Lung microvascular endothelial cell (primary cell): ENCODE measurements at places on chromosomes 2 and 18. TPM values are rescaled to one million over a fixed set of nuclear protein-coding genes. Genes with fewer than 3 reads are reported as not detected.

DNA sequence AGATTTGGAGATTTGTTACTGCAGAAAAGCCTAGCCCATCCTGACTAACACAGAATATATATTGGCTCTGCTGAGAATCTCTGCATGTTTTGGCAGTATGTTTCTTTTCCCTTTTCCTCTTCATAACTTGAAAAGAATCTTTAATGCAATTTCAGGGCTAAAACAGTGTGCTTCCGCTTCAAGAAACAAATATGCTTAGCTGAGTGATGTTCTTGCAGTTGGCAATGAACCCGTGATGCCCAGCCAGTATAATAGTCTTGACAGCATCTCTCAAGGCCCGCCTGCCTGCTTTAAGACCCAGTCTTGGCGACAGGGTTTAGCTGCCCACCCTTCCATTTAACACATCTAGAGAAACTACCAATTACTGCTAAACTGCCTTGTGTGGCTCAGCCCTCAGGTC is 184.5 kb downstream of the INO80D start:
- DNase-seq: no peak

- peak; percentile 88 for DNase-seq
Measured at GRCh38 chr2:69554981-69555380, 88.6 kb downstream of the AAK1 start.

GRCh38 chr2:1132328-1132969 is 181.8 kb downstream of the SNTG2 start:
- no peak for DNase-seq

DNA sequence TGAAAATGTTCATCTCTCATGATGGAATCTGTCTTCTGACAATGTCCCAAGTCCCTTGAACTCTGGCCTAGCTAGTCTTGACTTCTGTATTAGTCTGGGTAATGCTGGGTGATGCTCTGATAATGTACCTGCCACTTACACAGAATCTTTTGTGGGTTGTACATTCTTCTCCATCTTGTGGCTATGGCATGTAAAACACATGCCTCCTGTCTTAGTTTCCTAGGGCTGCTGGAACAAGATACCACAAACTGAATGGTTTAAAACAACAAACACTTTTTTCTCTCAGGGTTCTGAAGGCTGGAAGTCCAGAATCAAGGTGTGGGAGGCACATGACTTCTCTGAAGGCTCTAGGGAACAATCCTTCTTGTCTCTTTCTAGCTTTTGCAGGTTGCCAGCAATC is 57.1 kb downstream of the RAPGEF4 start:
- no peak for DNase-seq

DNA sequence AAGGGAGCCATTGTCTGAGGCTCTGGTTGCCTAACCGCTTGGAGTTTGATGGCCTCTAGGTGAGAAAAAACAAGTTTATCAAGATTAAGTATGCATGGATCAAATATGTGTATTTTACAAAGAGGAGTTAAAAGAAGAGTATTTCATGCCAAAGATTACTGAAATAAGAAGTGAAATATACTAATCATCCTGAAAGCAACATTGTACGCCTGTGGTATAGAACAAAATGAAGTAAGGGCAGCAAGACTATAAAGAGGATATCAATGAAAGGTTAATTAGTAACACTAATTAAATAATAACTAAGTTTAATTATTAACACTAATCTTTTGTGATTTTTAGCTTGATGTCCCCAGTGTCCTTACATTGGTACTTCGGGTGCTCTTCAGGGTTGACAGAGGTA is 276.7 kb downstream of the CALCRL start:
- no peak for DNase-seq

DNA sequence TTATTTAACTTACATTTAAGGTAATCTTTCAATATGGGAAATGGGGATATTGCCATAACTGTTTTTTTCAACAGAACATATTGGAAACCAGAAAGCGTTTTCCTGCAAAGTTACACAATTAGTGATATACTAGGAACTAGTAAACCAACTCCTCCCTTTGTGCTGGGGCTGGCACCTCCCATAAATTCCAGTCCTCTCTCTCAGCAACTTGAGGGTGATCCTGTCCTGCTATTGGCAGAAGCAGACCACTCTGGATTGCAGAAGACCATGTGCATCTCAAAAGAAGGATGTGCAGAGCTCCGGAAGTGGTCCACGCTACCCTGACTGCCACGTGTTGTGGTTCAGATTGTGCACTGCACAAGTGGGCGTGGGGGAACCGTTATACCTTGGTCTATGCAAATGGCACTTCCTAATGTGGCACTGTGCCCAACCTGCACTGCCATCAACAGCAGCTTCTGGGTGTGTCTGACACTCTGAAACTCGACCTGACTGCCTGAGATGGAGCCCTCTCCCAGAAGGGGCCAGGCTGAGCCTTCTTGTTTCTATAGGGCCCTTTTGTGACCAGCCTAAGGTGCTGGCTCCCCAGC is 219.2 kb downstream of the ZNF516 start:
- DNase-seq: no peak

DNA sequence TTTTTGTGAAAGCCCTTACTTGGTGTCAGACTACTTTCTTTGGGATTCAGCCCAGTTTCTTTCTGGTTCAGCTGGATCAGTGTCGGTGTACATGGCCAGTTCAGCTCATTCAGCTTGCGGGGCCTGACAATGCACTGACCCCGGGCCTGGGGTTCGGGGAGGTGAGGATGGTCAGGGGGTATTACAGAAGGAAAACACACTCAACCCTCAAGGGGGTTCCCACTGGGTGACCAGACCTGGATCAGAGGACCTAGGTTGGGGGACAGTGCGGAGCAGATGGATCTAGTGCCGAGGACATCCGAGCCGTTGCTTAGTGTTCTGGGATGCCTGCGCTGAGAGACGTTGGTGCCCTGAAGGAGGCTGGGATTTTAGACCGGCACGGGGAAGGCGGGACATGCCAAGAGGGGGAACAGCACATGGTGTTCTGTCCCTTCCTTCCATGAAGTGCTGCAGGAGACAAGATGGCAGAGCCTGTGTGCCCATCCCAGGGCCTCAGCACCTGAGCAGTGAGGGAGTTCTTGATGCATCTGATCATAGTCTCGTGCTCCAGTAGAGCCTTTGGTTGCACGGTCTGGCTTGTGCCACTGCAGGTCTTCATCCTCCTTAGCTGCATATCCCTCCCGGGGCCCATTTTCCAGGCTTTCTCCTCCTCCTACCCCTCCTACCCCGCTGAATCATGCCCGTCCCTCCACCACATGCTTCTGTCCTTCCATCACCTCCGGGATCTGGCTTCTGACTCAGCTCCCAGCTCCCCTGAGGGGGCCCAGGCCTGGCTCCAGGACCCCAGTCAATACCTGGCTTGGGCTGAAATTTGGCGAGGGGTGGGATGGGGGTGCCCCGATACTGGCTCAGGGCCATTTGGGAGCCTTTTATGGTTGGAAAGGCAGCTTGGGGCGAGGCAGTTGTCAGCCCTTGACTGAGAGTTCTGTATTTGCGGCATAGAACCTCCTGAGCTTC is 18.0 kb downstream of the SPEG start:
- peak; percentile 40 for DNase-seq

DNA sequence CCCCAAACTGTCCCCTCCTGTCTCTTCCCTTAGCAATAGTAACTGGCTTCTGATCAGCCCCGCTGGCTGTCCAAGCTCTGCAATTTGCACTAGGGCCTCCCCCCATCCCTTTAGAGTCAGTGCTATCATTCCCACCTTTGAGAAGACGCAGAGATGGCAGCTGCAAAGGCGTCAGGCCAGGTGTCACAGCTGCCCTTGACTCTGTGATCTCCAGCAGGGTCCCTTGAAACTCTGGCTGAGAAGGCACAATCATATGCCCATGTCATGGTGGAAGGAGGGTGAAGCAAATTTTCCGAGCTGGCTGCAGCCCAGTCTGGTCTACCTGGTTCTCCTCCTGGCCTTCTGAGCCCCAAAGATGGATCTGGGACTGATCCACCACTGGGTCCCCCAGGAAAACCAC is 49.2 kb upstream of the TEX51 start:
- DNase-seq: no peak

GRCh38 chr2:231554748-231555545 is 24.7 kb upstream of the NMUR1 start:
- peak; percentile 30 for DNase-seq

GRCh38 chr2:188629753-188630527 is 338.3 kb downstream of the GULP1 start:
- DNase-seq: no peak

DNA sequence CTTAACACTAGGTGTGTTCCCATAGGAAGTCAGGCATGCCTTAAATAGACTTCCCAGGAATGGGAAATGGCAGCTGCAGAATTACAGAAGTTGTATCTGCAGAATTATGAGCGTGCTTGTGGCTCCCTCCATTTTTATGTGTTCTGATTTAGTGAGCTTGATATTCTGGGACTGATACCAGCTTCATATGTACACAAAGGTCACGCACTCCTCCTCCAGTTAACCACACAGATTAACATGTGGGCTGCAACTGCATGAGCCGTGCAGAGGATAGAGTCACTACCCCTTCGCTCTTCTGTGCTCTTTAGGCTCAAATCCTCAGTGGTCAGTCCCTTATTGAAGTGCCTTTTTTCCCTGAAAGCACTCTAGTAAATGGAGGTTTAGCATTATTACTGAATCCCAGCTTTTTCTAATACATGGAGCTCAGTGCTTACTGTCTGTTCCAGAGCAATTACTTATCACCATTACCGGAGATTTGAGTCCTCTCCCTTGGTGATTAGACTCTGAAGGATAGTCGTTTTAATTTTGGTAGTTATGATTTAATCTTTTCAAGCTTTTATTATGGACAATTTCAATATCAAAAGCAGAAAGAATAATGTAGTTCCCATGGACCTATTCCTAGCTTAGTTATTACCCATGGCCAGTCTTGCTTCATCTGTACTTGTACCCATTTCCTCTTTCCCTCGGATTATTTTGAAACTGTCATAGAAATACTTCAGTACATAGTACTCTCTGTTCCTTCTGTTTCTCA is 238.3 kb downstream of the PRKCE start:
- no peak for DNase-seq

- peak; percentile 4 for DNase-seq
Measured at GRCh38 chr18:50507120-50507590, 52.7 kb upstream of the MAPK4 start.

DNA sequence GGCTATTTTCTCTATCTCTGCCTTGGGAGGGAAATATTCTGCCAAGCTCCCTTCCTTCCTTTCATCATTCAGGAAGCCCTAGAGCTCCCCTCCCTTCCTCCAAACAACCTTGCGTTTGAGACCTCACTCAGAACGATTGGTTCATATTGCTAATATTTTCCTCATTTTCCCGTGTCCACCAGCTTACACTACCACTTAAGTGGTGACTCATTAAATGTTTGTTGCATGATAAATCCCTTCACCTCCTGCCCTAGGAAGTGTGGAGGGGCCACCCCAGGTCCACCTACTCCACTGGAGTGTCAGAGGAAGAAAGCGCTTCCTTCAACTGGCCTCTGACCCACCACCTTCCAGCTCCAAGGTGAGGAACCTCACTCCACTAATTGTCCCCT is 2.3 kb upstream of the LPIN2 start:
- peak; percentile 72 for DNase-seq

DNA sequence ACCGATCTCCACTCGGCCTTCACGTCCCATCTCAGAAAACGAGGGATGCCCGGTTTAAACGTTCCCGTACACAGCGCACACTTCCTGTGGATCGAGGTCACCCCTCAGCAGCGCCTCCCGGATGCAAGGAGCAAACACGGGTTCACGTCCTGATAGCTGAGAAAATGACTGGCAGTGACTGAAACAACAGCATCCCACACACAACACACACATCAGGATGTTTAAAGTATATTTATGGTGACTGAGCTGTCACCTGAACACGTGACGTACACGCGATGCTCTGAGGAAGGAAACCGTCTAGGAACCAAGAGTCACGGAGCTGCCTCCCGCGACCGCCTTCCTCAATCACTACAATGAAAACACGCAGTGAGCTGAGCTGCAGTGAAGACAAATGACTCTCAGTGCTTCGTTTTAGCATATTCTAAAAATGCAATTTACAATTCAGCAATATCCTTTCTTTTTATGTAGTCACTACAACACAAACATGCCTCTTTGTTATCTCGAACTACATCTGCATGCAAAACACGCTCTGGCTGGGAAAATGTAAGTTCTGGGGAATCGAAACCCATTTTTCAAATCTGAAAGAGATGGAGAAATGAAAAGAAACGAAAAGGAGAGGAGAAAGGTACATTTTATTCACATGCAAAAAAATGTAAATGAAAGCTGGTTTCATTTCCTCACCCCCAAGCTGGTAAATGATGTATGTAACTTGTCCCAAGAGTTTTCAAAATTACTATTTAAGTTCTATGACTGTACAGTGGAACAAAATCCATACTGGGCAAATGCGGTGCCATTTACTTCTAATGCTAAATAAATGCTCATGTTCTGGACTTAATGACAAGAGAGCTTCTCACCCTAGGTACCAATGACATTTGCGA is 19.8 kb downstream of the HDAC4 start:
- peak; percentile 84 for DNase-seq

DNA sequence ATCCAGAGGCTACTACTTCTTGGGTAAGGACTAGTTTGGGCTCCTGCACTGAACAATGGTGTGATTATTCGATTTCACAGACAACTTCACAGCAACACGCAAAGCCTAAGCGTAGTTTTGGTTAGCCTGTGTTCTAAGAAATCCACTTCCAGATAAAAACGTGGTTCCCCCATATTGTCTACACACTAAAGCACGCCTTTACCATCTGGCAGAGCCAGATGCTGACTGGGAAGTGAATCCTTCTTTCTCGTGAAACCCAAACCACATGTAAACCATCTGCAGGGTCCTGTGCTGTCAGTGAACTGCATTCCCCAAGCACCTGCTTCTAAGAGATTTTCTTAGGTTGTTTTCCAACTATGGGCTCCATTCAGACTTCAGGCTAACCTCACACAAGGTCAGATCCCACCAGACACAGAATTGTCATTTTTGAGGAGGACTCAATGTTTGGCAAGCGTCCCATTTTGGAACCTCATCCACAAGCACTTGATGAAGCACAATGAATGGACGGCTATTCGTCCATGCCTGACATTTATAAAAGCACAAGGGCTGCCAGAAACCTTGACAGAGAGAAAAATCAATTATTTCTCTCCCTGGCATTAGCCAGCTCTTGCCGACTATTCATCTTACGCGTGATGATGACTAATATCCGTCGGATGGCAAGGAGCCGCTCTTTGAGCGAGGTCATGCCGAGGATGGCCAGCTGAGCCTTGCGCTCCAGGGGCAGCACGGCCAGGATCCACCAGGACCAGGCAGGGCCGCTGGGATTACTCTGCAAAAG is 38.4 kb downstream of the LONRF2 start:
- DNase-seq: no peak

- DNase-seq: peak; percentile 87
Measured at GRCh38 chr2:27085673-27086089, 891 bp upstream of the KHK start.

DNA sequence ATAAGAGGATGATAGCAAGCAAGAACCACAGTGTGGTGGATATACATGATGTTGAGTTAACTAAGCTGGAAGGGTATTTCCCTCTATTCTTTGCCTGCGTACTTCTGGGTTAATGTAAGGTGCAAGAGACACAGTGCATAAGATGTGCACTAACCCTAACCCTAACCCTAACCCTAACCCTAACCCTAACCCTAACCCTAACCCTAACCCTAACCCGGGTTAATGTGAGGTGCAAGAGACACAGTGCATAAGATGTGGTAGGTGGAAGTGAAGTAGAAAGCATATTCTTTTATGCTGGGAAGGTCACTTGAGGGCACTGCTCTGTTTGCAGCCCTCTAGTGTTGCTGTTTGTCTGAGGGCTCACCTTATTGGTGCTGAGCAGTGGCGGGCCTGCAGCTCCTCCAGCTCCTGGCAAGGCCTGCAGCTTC is 181.5 kb upstream of the ITGA4 start:
- no peak for DNase-seq

Gene COQ10B
- total RNA-seq: 19.0 and 30.0 TPM in 2 replicates

Gene CAPN13
- not detected in 2 replicates for total RNA-seq

Gene EIF4E2
- 97.6 and 108 TPM in 2 replicates for total RNA-seq

Gene SCN2A
- total RNA-seq: under 0.01 TPM in 1 of 2 replicates, not detected in the other
